ENCODE measurements at places on chromosomes 5 and 9.

GRCh38 chr9:110115826-110116542 lies 92.0 kb downstream of the C9orf152 start:
- DNase-seq, result no peak

GRCh38 chr5:57082441-57083067 lies 91.3 kb upstream of the GPBP1 start:
- DNase-seq, result peak; percentile 2

- peak; percentile 27 for DNase-seq
Observed at GRCh38 chr5:116872986-116873385, 298.4 kb upstream of the SEMA6A start.

- no peak for DNase-seq
Observed at GRCh38 chr5:92421942-92422341, 1038.8 kb upstream of the ARRDC3 start.

GRCh38 chr5:67047160-67047559 lies 149.4 kb downstream of the CD180 start:
- DNase-seq, result no peak

DNA sequence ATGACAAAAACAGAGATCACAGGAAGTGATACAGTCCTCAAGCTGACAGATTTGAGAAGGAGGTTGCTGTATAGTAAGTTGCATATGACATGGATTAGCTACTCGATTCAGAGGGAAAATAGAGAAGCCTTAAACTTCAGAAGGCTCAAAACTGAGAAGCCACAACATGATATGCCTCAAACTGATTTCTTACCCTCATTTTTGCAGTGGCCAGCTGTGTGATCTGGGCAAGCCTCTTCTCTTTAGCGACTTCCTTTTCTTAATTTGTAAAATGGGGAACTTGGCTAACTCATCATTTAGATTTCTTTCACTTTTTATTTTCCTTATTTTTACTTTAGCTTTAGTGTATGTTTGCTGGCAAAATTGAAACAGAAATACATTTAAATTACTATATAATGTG lies 421.1 kb downstream of the KIF4B start:
- no peak for DNase-seq

DNA sequence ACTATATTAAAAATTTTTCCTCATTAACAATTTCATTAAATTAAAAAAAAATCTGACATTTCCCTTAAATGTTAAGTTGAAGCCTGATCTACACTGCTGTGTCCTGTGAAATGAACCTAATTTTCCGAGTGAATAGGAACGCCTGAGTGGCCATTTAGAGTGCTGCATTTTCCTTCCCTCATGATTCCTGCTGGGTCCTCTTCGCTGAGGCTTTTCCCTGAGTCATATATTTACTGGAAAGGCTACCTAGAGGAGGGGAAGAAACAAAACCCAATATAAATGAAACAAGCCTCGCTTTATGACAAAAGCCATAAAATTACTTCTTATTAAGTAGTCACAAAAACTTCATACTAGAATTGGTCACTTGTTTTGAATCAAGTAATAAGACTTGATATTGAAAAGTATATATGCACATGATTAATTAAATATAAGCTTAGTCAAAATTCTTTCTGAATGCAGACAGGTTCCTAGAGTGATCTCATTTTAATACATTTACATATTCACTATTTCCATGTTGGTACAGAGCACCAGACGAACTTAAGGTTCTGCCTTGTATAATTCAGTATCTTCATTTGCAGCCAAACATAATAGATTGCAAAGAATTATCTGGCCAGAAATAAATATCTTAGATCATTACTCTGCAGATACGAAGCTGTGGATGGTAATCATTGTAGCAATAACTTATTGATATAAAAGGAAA lies 6.3 kb upstream of the ISCA1 start:
- DNase-seq, result no peak

GRCh38 chr9:93262537-93263310 lies 78.8 kb downstream of the WNK2 start:
- DNase-seq, result no peak

DNA sequence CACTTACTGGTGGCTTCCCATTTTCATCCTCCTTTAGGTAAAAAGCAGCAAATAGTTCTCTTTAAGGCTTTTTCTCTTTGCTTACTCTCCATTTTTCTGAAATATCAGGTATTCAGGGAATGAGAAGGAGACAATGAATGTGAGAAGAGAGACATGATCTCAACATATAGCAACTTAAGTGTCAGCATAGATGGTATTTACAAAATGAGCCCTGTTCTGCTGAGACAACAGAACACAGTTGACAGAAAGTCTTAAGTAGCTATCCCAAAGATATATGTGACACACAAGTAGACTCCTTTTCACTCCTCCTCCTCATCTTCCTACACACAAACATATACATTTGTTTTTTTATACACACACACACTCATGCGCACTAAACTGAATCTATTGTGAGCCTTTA lies 649.3 kb upstream of the WWC1 start:
- no peak for DNase-seq

DNA sequence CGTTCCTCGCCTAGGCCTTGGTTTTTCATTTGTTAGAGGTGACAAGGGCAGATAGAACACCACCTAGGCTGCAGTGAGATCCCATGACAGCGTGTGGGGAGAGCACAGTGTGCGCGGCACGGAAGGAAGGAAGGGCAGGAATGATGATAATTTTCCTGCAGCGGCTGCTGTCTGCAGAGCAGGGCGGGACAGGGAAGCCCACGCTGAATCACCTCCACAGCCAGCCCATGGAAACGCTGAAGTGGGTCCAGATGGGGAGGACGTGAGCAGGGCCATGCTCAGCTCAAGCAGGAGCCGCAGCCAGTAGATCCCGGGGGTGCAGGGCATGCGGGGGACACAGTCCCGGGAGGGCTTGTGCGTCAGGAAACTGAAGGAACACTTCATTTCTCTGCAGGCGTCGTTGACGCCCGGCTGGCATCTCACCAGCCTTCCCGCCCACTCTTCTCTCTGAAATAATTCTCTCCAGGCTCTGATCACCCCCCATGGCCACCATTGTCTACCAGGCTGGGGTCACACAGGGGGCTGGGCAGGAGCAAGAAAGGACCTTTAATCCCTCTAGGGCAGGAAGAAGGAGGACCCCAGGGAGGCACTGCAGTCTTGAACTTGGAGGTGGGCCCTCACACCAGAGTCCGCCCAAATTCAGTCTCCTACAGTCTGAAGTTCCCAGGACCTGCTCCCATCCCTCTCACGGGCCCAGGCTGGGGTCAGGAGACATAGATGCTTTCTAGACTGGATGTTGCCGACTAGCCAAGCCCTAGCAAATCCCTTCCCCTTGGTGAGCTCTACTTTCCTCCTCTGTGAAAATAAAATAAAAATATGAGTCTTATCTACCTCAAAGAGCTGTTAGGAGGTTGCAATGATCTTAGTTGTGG lies 20.9 kb upstream of the SYNPO start:
- no peak for DNase-seq

- DNase-seq, result no peak
Observed at GRCh38 chr5:41770799-41771198, 99.4 kb downstream of the OXCT1 start.

GRCh38 chr9:2047916-2048315 lies 32.8 kb downstream of the SMARCA2 start:
- no peak for DNase-seq

DNA sequence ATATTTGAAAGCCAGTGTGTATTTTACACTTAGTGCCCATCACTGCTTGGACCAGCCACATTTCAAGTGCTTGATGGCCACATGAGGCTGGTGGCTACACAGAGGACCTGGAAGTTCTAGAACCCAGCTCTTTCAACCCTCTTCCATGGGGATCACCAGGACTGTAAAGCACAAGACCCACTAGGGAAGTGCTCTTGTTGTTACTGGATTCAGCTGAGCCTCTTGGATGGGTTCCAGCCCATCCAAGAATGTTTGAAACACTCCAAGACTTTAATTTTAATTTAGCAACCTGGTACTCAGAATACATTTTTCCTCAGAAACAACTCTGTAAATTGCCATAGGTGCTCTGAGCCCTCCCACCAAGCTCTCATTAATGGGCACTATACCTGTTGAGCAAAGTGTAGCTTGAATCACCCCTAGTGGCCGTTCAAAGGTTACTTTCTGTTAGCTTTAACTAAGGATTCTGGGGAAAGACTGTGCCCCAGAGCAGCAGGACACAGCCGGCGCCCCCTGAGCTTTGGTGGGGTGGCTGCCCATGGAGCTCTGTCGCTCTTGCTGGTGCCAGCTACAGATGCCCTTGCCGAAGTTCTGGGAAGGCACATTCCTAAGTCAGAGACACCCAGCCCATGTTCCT lies 212.4 kb downstream of the HSD17B3 start:
- DNase-seq, result no peak
